ENCODE measurements at places on chromosomes 3 and 15.

DNA sequence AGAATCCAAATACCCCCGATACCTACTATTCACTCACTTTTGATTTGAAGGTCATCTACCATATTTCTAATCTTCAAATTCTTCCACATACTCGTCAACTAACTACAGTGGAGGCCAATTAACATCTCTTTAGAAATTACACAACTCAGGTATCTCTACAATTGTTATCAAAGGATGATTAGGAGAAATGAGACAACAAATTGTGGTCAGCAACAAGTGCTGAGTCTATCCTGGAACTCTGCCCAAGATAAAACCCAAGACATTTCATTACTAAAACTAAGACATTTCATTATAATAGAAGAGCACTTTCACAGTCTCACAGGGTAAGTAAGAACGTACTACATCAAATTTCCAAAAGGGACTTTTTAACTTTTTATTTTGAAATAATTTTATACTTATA lies 100.0 kb downstream of the TBC1D5 start:
- DNase-seq: no peak

DNA sequence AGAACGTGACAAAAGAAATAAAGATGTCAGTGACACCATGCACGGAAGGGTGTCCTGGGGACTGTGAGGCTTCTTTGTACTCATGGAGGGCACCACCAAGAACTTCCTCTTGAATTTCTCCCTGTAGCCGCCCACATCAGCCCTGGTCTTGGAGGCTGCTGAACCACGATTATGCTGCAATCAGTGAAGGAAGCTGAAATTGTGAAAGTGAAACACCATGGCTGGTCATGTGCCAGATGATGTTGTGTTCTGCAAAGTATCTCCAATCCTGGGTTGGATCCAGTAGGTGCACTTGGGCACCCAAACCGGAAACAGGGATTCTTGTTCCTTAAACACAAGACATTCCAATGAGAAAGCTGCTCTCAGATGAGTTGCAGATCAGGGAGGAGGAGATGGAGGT lies 104.4 kb upstream of the GOLGA6L6 start:
- no peak for DNase-seq

DNA sequence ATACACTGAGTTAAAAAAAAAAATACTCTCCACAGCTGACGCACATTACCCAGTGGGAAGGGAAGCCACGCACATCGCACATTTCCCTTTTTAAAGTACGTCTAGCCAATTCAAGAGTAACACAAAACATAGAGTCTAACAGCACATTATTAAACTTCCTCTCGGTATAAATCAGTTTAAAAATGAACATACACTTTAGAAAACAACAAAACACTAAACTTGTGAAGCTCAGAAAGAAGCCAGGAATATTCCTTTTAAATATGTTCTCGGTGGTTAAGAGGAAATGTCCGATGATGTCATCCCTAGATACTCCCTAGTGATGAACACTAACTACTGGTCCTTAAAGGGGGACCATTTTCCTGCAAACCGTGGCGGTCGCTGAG lies 721 bp downstream of the MYEF2 start:
- no peak for DNase-seq

DNA sequence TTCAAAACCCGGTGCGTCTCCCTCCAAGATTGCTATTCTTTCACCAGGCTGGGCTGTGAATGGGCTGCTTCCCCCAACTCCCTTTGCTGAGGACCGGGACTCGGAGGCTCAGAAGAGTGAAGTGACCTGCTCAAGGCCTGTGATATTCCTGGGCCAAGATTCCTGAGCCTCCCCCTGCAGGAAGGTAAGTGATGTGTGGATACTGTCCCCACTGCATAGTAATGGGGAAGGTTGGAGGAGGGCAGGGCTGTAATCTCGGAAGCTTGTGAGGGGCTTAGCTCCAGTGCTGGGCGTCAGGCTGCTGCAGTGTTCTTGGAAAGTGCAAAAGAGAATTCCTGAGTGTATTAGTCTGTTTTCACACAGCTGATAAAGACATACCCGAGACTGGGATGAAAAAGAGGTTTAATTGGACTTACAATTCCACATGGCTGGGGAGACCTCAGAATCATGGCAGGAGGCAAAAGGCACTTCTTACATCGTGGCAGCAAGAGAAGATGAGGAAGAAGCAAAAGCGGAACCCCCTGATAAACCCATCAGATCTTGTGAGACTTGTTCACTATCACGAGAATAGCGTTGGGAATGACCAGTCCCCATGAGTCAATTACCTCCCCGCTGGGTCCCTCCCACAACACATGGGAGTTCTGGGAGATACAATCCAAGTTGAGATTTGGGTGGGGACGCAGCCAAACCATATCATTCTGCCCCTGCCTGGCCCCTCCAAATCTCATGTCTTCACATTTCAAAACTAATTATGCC lies 67.6 kb downstream of the EFCAB12 start:
- no peak for DNase-seq

- no peak for DNase-seq
Measured at GRCh38 chr3:2869905-2870304, 240.3 kb downstream of the IL5RA start.

Data from posterior cingulate gyrus (tissue), 11 donors.